ENCODE measurements at places on chromosomes 6 and 20.
A peak's percentile ranks its signal among the peaks of the same experiment; 100 is the strongest.

DNA sequence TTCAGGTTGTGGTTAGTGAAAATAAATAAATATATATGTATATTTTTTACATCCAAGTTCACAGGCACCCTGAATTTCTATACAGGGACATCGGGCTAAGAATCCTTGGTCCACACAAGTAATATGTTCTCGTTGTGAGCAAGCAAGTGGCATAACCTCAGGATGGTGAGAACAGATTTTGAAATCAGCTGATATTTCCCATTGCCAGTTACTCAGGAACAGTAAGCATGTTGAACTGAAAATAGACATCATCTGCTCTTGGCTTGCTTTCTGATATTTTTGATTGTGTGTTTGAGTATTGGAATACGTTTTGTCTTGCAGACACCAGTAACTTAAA lies 87.7 kb downstream of the TRMT6 start:
- DNase-seq = no peak

- no peak for DNase-seq
These were observed 145.6 kb downstream of the JARID2 start for GRCh38 chr6:15391500-15391899.

GRCh38 chr20:11499101-11499634 lies 418.5 kb upstream of the BTBD3 start:
- no peak for DNase-seq

- DNase-seq = no peak
These were observed 29.0 kb upstream of the GRM4 start for GRCh38 chr6:34174846-34175399.

GRCh38 chr6:142845624-142846458 lies 99.1 kb downstream of the HIVEP2 start:
- DNase-seq = peak; percentile 95

GRCh38 chr6:11738661-11739375 lies 39.8 kb downstream of the ADTRP start:
- no peak for DNase-seq

Data from right cardiac atrium (tissue), 5 donors.